ENCODE measurements at places on chromosomes 4 and X.

GRCh38 chr4:37623940-37624339 is 62.2 kb downstream of the RELL1 start:
- no peak for DNase-seq

DNA sequence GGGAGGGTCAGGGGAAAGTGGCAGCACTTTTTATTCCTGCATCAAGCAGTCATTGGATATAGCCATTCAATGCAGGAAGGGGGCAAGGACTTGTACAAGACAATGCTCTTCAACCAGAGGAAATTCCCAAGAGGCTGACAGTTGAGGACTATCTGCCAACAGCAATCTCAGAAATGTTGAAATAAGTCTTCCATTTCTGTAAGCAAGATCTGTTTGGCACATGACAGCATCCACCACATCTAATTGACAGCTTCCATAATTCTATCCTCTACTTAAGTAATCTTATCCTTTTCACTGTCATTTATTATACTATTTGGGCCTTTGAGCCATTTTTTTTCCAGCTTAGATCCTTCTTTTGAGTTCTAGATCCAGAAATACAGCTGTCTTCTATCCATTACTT is 110.7 kb downstream of the CFAP299 start:
- no peak for DNase-seq

DNA sequence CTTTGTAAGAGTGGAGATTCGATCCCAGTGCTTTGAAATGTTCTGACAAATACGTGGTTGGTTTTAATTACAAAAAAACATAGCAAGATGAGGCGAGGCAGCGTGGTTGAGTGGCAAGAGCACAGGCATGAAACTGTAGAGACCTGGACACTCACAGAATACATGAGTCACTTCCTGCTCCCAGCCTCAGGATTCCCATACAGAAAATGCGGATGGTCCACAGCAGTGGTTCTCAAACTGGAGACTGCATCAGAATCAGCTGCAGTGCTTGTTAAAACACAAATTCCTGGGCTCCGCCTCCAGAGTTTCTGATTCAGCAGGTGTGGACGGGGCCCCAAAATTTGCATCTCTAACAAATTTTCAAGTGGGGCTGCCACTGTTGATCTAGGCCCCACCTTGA is 10.1 kb downstream of the OTOP1 start:
- DNase-seq: no peak

DNA sequence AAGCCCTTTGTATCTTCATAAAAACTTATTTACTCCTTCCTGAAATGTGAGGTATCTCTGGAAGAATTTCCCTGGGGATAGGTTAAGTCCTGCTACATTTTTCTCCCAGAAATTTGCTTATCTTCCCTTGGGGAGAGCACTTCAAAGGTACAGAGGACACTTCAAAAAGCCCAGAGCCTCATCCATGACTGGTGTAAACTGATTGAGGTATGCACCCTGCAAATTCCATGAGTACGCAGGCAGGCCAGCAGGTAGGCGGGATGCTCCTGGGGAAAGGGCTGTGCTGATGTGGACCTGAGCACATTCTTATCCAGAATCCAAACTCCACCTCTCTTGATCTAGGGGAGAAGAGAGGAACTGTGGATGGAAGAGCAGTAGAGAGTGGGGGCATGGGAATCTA is 26.3 kb upstream of the RASGEF1B start:
- no peak for DNase-seq

- no peak for DNase-seq
Measured at GRCh38 chr4:145760176-145760575, 80.2 kb downstream of the C4orf51 start.

GRCh38 chr4:101682946-101683345 is 107.6 kb upstream of the BANK1 start:
- DNase-seq: no peak

- DNase-seq: no peak
Measured at GRCh38 chrX:130136961-130137360, 26.7 kb upstream of the ELF4 start.

DNA sequence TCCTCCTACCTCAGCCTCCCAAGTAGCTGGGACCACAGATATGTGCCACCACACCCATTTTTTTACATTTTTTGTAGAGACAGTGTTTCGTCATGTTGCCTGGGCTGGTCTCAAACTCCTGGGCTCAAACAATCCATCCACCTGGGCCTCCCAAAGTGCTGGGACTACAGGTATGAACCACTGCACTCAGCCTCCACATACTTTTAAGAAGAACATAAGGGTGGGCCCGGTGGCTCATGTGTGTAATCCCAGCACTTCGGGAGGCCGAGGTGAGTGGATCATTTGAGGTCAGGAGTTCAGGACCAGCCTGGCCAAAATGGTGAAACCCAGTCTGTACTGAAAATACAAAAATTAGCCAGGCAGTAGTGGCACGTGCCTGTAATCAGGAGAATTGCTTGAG is 51.5 kb upstream of the MXD4 start:
- no peak for DNase-seq

GRCh38 chr4:78219825-78220224 is 162.7 kb downstream of the FRAS1 start:
- DNase-seq: no peak

- no peak for DNase-seq
Measured at GRCh38 chrX:64205441-64205734, at the start of gene AMER1. Gene AMER1 (minus strand): TSS chrX:64205708. CDS start chrX:64193286, 12,422 bp downstream.

GRCh38 chrX:75115707-75116413 is 40.2 kb downstream of the ABCB7 start:
- DNase-seq: no peak

- no peak for DNase-seq
Measured at GRCh38 chr4:13514722-13515121, 29.6 kb downstream of the NKX3-2 start.

- DNase-seq: no peak
Measured at GRCh38 chr4:24800325-24800895, 5.0 kb downstream of the SOD3 start.

DNA sequence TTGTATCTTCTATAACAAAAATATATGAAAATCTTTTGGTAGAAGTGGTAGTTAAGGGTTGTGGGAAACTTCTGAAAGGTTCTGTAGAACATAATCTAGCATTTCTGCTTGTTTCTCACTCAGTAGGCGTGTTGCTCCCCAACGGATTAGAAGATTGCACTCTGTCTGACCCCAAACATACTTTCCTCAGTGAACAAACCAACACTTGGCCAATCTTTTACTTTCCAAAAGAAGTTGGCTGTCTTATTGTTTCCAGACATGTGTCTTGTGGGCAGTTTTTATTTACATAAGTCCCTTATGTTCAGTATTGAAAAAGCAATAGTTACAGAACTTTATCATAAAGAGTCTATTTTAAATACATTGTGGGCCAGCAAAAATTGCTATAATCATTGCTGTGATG is 312.8 kb upstream of the EPHA5 start:
- DNase-seq: no peak

GRCh38 chr4:163109967-163110366 is 56.7 kb downstream of the NAF1 start:
- DNase-seq: peak; percentile 18

GRCh38 chrX:153459986-153460385 is 10.4 kb downstream of the HAUS7 start:
- no peak for DNase-seq

DNA sequence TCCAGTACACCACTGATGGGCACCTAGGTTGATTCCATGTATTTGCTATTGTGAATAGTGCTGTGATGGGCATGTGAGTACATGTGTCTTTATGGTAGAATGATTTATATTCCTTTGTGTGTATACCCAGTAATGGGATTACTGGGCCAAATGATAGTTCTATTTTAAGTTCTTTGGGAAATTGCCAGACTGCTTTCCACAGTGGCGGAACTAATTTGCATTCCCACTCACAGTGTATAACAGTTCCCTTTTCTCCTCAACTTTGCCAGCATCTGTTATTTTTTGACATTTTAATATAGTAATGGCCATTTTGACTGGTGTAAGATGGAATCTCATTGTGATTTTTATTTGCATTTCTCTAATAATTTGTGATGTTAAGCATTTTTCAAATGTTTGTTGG is 25.9 kb downstream of the CC2D2A start:
- DNase-seq: no peak

DNA sequence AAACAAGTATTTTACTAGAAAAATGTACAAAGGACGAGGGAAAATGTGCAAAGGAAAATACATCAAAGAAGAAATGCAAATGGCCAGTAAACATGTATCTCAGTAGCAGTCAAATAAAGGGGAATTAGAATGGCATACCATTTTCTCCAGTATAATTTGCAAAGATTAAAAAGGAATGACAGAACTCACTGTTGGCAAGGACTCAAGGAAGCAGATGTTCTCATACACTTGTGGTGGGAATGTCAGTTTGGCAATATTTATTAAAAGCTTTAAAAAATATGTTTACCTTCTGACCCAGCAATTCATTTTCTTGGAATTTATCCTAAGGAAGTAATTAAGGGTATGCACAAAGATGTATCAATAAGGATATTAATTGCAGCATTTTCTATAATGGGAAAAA is 7.6 kb downstream of the CLCN5 start:
- no peak for DNase-seq

- no peak for DNase-seq
Measured at GRCh38 chr4:106266201-106266600, 49.8 kb downstream of the TBCK start.

DNA sequence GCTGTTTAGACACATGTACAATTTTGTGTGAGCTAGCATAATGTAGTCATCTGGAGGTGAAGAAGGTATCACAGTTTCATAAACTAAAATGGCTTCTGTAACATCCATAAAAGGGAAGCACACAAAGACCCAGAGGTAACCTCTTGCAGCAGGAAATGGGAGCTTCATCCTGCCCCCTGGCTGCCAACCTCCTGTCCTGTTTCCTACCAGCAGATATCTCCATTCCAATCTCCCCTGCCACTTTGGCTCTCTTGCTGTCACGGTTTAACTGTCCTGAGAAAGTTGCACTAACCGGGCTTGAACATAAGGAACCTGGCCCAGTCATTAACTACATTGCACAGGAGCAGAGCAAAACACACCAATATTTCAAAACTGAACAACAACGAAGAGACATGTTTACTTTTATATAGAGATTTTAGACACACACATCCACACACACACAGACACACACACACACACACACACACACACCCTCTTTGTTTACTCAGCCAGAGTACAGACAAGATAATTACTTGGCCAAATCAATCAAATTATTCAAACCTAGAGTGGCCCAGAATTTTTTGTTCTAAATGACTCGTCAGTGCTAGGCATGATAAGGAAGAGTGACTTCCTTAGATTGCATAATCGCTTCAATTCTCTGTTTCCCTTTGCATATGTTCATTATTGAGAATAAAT is 24.2 kb downstream of the MID2 start:
- DNase-seq: no peak

DNA sequence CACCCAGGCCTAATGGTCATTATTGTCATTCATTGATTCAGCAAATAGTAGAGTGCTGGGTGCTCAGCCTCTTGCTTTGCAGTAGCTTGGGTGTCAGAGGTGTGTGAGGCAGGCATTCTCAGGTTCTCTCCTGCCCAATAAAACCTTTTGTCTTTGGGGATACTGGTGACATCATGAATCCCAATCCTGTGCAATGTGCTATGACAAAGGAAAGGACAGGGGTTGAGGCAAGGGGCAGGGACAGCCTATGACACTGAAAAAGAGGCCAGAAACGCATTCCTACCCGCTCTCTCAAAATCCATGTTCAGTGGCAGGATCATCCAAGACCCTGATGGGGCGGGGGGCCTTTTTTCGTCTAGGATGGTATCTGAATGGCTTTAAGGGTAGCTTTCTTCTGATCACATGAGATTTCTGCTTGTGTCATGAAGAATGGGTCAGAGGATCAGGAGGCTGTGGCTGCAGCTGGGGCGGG is 1.5 kb upstream of the FAM193A start:
- no peak for DNase-seq

Data from NCI-H1417 treated with DMSO at 0.1 percent for 48 hours (cell line).